Activated CD8-positive, alpha-beta memory T cell treated with anti-CD3 and anti-CD28 coated beads for 1 hour (primary cell): ENCODE measurements at places on chromosomes 7 and 10.

GRCh38 chr7:7237201-7237977, 55.0 kb downstream of the C1GALT1 start:
- DNase-seq: no peak

- no peak for DNase-seq
Measured at GRCh38 chr7:135768064-135768463, 19.5 kb upstream of the FAM180A start.

DNA sequence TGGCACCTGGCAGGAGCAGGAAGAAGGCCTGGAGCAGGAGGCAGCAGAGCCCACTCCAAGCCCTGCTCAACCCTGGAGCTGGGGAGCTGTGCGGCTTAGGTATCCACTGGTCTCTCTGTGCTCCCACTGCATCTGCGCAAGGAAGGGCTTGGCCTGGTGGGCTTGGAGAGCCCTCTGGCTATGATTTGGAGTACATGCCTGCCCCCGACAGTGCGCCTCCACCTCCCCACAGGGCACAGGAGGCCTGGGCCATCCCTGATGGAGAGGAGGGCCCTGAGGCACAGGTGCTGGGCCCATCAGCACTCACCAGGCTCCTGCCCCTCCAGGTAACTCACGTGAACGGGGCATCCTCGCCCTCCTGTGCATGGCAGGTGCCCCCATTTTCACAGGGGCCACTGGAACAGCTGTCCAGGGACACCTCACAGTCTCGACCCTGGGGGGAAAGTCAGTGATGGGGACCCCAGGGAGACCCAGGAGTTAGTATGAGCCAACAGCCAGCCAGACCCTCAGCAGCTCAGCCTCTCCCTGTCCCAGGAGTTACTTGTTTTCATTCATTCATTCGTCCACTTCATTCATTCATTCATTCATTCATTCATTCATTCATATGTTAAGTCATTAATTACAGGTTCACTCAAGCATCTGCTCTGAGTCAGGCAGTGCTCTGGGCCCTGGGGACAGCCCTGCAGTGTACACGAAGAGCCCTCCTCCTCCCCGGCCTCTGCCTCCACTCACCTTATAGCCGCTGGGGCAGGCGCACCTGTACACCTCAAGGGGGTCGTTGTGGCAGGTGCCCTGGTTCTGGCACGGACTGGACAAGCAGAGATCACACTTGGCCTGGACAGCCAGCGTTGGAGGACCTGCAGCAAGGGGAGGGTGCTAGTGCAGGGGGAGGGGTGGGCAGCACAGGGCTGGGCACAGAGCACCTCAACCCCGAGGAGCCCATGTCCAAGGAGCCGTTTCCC, 167.2 kb downstream of the SLIT1 start:
- no peak for DNase-seq

GRCh38 chr7:140506788-140507464, 27.6 kb upstream of the MKRN1 start:
- no peak for DNase-seq

DNA sequence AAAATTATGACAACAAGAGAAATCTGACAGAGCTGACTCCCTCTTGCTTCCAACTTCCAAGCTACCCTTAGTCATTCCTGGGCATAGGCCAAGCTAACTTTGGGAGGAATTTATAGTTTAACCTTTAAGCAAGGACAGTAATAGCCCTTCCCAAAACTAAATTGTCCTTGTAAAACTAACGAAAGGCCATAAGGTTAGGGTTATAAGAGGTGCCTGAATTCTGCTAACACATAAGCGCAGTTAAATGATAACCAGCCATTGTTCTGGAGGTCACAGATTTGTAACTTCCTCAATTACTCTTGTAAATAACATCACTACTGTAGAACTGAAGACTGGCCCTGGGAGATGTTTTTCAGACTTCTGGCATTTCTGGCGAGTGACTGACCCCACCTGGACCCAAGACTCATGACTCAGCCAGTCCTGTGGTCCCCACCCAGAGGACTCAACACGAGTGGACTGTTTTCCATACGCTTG, 481.2 kb downstream of the KCNMA1 start:
- no peak for DNase-seq

DNA sequence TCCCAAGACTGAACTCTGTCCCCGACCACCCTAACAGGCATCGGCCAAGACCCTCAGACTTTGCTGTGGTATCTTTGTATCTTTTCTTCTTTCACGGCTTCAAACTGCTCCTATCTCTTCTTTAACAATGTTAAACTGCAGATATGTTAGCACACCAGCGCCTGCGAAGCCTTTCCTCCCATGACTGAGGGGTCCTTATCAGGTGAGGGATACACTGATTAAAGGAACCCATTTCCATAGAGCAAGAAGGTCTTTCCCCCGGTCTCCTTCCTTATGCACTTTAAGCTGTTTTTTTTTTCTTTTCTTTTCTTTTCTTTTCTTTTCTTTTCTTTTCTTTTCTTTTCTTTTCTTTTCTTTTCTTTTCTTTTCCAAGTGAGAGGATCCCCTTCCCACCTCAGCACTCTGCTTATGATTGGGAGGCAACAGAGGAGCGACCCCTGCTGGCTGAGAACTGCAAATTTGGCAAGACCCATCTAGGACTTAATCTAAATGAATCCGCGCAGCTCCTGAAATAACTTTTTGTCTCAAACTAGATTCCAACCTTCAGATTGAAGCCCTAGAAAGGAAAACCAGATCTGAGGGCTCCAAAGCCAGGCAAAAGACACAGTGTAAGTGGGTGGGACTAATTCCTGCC, 109.9 kb downstream of the ITGB8 start:
- DNase-seq: no peak

- DNase-seq: no peak
Measured at GRCh38 chr7:158682456-158682855, 22.1 kb downstream of the NCAPG2 start.

DNA sequence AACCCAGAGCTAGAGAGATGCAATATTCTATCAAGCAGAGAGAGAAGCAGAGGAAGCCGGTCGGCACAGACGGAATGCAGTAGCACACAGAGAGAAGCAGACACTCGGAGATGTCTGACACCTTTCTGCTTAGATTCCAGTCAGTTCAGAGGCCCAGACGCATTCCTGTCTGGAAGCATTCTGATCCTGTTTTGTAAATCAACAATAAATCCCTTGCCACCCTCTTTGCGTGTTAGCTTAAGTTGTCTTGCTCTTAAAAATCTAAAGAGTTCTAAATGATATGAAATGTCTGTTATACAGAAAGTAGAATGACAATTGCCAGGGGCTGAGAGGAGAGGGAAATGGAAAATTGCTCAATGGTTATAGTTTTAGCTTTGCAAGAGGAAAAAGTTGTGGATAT, 27.4 kb upstream of the ATRNL1 start:
- no peak for DNase-seq

DNA sequence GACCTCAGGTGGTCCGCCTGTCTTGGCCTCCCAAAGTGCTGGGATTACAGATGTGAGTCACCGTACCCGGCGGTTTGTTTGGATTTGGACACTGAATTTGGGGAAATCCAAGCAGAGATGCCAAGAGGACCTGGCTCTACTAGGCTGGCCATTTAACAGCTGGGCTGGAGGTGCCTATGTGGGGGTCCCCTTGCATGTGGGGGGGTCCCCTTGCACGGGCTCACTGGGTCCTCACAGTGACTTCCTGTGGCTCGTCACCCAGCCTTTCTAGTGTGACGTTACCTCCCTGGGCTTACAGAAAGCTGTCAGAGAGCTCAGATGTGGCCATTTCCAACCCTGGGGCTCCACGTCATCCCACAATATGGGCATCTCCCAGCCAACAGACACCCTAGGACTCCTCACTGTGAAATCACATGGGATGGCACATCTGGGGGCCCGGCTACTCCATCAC, 49.3 kb upstream of the GNA12 start:
- DNase-seq: no peak

DNA sequence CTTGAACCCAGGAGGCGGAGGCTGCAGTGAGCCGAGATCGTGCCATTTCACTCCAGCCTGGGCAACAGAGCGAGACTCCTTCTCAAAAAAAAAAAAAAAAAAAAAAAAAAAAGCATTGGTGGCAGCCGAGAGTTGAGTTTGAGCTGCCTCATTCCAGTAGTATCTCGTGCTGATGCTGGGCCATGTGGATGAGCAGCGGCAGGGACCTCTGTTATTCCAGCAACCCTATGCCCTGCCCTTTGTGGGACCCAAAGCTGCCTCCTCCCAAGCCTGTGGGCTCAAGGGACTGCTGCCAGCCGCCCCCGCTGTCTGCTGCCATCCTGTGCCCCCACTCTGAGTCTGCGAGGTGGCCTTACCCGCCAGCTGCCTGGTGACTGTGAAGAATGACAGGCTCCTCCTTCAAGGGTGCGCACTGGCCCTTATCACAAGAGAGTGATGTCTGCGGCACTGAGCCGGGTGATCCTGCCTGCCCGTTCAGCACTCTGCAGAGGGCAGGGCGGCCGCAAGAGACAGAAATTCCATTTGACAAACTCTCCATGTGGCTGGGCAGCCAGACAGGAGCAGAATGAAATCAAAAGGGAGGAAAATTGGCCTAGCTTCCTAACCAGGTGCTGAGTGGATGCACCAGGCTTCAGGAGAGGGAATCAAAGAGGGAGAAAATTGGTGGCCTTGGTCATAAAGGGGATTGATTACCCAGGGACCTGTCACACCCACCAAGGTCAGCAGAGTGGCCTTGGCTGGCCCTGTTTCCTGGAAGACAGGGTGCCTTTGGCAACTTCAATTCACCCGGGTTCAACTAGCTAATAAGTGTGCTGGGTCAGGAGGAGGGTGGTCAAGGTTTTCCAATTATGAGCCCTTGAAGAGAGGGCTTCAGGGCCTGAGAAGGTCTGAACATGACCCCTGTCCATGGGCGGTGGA, 65.3 kb upstream of the ZMIZ1 start:
- no peak for DNase-seq

DNA sequence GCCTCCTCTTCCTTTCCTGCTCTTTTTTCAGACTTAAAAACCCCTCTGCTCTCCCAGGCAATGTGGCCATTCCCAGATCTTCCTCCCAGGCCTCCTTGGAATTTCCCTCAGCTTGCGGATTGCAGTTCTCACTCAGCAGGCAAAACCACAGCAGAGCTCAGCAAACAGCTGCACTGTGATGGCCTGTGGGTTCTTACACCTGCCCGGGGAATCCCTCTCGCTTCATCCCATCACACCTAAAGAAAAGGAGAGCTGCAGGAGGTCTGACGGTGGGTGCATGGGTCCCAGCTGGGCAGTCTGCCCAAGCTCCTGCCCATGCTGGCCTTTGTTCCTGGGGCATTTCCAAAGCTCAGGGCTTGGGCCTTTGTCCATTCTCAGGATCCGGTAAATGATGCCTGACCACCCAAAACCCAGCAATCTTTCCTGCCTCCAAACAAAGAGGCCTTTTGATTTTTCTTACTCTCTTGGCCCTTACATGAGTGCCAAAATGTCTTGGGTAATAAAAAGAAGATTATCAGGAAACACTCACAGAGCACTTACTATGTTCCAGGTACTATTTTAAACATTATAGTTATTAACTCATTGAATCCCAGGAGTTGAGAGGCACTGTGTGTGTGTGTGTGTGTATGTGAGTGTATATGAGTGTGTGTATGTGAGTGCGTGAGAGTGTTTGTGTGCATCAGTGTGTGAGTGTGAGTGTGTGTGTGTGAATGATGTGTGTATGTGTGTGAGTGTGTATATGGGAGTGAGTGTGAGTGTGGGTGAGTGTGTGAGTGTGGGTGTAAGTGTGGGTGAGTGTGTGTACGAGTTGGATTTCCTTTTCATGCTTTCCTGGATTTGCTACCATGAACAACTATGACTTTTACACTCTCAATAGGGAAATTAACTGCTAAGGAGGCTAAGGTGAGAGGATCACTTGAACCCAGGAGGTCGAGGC, 64.5 kb upstream of the PODXL start:
- DNase-seq: no peak

DNA sequence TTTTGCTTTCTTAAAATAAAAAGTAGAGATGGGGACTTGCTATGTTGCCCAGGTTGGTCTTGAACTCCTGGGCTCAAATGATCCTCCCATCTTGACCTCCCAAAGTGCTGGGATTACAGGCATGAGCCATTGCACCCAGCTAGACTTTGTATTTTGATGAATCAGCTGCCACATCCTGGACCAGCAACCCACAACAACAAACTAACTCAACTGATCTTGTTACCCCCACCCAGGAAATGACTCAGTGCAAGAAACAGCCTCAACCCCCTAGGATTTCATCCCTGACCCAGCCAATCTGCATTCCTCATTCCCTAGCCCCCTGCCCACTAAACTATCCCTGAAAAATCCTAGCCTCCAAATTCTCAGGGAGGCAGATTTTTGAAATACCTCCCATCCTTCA, 123.8 kb downstream of the IPMK start:
- no peak for DNase-seq

- DNase-seq: no peak
Measured at GRCh38 chr10:96691761-96692160, 28.6 kb downstream of the PIK3AP1 start.

DNA sequence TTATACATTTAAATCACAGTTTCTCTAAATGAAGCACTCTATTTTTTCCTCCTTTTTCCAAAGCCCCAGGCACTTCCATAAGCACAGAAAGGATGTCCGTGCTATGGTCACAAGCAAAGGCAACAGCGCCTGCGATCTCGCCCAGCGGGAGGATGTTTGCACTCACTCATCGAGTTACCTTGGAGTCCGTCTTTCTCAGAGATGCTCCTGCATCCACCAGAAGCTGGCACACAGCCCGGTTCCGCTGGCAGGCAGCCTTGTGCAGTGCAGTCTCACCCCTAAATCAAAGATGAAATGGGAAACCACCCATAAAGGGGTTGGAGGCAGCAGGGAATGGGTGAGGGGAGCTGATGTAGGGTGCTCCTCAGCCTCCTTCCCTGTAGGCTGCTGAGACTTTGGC, 51.9 kb upstream of the PTN start:
- DNase-seq: no peak

DNA sequence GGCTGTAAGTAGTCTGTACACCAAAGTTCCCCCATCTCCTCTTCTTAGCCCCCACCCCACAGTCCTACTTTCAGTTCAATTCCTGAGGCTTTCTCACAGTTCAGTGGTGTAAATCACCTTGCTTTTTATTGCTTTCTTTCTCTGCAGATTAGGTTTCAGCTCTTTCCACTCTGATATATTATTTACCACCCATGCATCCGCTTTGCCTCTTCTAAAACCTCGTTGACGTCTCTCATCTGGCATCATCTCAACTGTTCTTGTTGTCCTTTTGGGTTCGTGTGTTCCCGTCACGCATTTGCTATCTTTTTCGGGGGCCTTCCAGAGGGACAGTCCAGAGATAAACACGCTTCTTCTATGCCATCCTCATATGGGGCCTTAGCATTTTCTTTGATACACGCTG, 597.9 kb upstream of the DPP6 start:
- no peak for DNase-seq

GRCh38 chr10:132347211-132347930, 15.4 kb downstream of the LRRC27 start:
- DNase-seq: no peak

DNA sequence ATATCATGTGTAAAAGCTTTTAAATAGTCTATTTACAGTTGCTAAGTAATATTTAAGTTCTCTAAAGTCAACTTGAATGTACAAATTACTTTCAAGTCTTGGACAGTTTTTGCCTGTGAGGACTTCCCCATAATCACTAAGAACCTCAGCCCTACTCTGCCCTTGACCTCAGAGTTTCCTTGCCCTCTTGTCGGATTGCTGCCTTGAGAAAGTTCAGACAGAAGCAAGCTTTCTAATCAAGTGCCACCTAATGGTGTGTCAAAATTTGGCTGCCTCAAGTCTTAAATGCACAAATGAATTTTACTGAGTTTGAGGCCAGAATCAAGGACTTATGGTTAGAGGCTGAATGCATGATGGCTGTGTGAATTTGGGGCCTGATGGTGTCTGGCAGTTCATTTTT, 88.3 kb upstream of the KAT6B start:
- DNase-seq: no peak

- DNase-seq: no peak
Measured at GRCh38 chr10:114220281-114220680, 18.8 kb upstream of the VWA2 start.

- no peak for DNase-seq
Measured at GRCh38 chr7:95840953-95841950, 68.9 kb downstream of the DYNC1I1 start.

- DNase-seq: no peak
Measured at GRCh38 chr10:31829776-31830175, 98.9 kb downstream of the ARHGAP12 start.
